ENCODE measurements at places on chromosomes 16 and 17. TPM values are rescaled to one million over a fixed set of nuclear protein-coding genes. Genes with fewer than 3 reads are reported as not detected.

Gene RPH3AL
- total RNA-seq, result 22.3 TPM

DNA sequence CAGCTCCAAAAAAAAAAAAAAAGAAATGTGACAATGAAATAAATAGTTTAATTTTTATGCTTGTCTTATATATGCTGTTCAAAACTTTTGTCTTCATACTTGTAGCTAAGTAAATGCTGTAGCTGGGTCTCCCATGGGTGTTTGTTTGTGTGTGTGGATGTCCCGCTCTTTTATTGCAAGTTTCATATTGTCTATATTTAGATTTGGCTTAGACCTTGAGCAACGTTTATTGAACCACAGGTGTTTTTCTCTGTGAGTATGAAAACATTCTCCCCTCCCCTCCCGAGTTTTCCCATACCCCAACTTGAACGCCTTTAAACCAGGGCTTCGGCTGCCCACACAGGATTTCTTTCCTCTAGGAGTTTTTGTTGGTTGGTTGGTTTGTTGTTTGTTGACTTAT is 45.2 kb downstream of the MFSD11 start:
- H3K27ac ChIP-seq, result no peak overlapping the region
- H3K4me1 ChIP-seq, result no peaks in the 10 kb centered on the region
- peaks cover under 1% of the 10 kb centered on the region for H3K27me3 ChIP-seq
- H3K4me3 ChIP-seq, result no peak overlapping the region

GRCh38 chr16:28549301-28549899 is 4.3 kb upstream of the SGF29 start:
- no peaks in the 10 kb centered on the region for H3K36me3 ChIP-seq
- H3K4me1 ChIP-seq, result no peaks in the 10 kb centered on the region
- H3K27me3 ChIP-seq, result peaks cover 3% of the 10 kb centered on the region
- H3K4me3 ChIP-seq, result no peak overlapping the region
- DNase-seq, result no peak
- no peak overlapping the region for H3K27ac ChIP-seq

DNA sequence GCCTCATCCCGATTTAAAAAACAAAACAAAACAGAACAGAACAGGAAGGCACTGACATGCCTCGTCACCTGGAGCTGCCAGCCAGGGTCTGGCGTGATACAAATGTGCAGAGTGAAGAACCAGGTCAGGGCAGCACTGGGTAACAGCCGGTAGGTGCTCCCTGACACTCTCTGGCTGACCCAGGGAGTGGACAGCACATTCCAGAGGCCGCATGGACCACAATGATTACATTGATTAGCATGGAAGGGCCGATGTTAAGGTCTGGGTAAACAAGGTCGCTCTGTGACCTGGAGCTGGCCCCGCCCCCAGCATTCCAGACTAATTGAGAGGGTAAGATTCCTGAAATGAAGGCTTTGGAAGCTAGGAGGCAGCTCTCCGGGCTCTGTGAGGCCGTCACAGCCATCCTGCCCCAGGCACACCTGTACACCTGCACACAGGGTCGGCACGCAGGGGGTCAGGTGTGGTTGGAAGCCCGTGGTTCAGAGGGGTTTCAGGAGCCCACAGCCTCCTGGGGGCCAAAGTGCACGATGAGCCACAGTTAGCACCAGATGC is 21.4 kb downstream of the PIEZO1 start:
- DNase-seq, result no peak
- H3K36me3 ChIP-seq, result no peaks in the 10 kb centered on the region
- H3K27me3 ChIP-seq, result peaks cover 3% of the 10 kb centered on the region
- peaks cover 16% of the 10 kb centered on the region for H3K4me1 ChIP-seq
- no peak overlapping the region for H3K27ac ChIP-seq

DNA sequence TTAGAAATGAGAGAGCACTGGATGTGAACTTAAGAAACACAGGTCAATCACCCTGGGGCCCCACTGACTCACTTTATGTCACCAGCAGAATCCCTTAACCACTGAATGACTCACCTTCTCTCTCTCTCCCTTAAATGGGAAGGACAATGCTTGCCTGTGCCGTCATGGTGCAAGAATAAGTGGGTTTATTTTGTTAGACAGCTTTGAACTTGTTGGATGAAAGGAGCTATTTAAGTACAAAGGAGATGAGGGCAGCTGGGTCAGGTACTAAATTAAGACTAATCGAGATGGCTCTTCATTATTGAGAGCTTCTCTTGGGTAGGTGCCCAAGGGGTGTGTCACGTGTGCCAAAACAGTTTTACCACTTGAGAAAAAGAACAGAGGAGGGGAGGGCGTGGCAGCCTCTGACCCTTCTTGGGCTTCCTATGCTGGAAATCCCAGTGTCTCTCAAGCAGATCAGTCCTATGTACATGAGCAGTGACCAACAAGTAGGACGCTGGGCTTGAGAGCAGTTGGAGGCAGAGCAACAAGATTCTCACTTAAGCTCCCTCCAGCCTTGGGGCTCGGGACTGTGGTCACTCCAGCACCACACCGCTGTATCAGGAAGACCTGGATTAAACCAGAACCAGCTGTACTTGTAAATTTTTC is 6.7 kb upstream of the KRT31 start:
- H3K4me1 ChIP-seq, result peaks cover 1% of the 10 kb centered on the region
- no peaks in the 10 kb centered on the region for H3K36me3 ChIP-seq
- H3K27ac ChIP-seq, result no peak overlapping the region
- H3K4me3 ChIP-seq, result no peak overlapping the region
- H3K27me3 ChIP-seq, result no peaks in the 10 kb centered on the region

Gene TBC1D3G
- total RNA-seq, result not detected

DNA sequence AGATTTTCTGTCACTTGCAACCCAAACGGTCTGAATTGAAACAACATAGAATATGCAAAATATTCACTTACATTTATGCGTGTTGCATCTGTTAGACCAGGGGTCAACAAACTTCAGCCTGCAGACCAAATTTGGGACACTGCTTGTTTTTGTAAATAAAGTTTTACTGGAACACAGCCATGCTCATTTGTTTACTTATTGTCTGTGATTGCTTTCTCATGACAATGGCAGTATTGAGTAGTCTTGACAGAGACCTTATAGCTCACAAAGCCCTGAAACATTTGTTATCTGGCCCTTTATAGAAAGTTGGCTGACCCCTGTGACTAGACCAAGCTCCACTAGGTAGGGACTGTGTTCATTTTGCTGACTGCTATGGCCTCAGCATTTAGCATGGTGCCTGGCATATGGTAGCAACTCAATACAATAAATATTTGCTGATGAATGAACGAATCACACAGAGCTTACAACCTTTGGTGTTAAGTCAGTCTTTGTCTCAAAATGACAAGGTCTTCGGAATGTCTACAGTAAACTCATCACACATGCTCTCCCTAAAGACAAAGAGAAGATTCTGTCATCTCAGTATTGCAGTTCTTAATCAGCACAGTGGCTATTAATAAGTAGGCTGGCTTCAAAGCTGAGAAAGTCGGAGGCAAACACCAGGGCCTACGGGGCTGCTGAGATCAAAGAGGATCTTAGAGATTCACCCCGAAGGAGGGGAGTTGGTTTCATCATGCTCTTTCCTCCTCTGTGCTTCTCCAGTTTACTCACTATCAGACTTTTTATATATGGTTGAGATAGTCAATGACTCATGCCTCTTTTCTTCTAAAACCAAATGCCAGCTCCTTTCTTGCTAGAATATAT is 95.2 kb upstream of the AXIN2 start:
- H3K4me3 ChIP-seq, result no peak overlapping the region
- DNase-seq, result no peak
- no peak overlapping the region for H3K27ac ChIP-seq
- no peaks in the 10 kb centered on the region for H3K4me1 ChIP-seq

Gene EVPL
- total RNA-seq, result not detected

All from glutamatergic neuron (in vitro differentiated cells).